ENCODE measurements at places on chromosomes 12 and 14.

GRCh38 chr12:53594897-53595615 lies 31.1 kb downstream of the ATF7 start:
- DNase-seq, result peak; percentile 83

- DNase-seq, result peak; percentile 77
These were observed 215.6 kb upstream of the DDHD1 start for GRCh38 chr14:53368711-53369201.

DNA sequence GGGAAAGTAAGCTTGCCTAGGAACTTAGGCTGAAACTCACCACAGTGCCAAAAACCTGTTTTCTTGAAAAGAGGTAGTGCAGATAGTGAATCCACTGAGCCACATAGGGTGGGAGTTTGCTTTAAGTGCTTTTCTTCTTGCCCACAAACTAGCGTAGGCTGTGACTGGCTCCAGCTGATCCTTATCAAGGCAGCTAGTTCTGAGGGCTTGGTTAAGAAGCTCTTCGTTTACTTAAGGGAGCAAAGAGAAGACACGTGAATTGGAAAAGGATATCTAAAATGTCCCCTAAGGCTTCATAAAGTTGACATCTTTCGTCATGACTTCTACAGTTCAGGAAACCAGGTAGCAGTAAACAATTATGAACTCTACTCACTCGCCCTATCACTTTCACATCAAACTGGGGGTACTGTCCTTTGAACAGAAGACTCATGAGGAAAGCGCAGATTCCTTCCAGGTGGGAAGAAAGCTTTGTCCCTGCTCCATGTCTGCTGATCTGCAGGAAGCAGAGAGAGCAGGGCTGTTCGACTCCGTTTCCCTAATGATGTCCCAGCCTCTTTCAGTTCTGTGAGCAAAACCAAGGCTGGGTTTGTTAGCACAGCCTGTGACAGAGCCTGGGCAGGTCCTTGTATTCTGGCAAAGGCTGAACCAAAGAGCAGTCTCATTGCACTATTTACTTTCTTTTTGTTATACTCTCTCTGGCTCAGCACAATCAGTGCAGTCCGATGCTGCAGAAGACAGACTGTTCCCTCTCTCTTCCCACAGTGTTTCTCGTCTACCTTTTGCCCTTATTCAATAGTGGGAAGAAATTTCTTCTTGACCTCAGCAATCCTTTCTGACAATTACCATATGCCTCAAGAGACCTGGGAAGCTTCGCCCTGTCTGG lies 93.5 kb upstream of the ETV6 start:
- no peak for DNase-seq

GRCh38 chr12:91958816-91959215 lies 186.8 kb downstream of the BTG1 start:
- no peak for DNase-seq

DNA sequence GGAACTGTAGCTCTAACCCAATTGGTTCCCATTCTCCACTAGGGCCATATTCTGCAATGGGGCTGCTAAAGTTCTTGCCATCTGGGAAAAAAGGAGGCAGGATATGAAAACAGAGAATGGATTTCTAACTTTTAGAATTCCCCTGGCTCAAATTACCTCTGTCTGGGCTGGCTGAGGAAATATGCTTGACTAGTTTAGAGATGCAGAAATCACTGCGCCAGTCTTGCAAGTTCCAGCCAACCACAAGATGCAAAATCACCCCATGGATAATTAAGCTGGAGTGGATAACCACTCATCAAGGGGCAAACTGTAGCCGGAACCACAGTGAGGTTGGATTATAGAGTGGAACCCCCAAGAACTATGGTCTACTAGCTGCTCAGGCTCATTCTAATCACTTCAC lies 126.3 kb downstream of the RALGAPA1 start:
- no peak for DNase-seq

DNA sequence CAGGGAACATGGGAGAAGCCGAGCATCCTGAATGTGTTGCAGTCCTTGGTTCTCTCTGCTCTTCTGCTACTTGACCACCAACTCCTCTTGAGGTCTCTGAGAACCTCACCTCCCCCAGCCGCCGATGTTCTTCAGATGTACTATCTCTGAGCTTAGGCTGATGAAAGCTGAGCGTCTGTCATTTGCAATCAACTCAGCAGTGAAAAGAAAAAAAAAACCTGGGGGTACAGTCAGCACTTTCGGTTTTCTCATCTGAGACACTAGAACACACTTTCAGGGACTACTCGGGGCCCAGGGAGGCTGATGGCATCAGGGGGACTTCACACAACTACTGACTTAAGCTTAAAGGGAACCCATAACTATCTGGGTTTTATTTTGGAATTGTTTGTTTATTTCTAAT lies 9.6 kb upstream of the FLVCR2 start:
- DNase-seq, result no peak

- DNase-seq, result no peak
These were observed 4.8 kb downstream of the FAM222A start for GRCh38 chr12:109718390-109718789.

DNA sequence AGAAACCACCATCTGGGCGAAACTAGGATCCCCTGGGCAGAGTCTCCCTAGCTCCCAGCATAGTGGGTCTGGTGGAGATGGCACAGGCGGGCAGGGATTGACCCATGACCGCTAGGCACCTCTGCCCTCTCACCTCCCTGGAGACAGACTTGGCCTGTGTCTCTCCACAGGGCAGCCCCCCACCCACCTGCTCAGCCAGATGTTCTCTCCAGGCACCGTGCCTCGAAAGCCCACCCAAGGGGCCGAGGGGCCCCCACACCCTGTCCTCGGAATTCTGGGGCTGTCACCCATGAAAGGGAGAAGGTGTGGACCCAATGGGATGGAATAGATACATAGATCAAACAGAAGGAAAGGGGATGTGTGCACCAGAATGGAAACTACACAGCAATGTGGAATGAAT lies 229.1 kb upstream of the RTL1 start:
- no peak for DNase-seq

DNA sequence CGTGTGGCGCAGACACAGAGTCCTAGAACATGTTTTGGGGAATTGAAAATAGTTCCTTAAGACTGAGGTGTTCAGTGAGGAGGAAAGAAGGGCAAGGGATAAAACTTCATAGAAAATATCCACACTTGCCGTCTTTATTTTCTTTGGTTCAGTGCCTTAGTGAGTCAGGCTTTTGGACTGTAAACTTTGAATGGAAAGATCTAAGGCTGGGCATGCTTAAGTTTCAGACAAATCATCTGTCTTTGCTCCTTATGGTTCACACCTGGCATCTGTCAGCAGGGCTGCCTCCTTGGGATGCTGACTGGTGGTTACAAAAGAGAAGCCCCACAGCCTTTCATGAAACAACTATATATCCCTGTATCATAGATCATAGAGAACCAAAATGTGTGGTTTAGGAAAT lies 136.3 kb upstream of the PRICKLE1 start:
- peak; percentile 64 for DNase-seq

- DNase-seq, result peak; percentile 57
These were observed at the start of gene NUDT14 for GRCh38 chr14:105180592-105181548. Gene NUDT14 (minus strand): TSS chr14:105181312. CDS start chr14:105181209, 103 bp downstream.

GRCh38 chr14:104247336-104248202 lies 109.2 kb downstream of the KIF26A start:
- no peak for DNase-seq

DNA sequence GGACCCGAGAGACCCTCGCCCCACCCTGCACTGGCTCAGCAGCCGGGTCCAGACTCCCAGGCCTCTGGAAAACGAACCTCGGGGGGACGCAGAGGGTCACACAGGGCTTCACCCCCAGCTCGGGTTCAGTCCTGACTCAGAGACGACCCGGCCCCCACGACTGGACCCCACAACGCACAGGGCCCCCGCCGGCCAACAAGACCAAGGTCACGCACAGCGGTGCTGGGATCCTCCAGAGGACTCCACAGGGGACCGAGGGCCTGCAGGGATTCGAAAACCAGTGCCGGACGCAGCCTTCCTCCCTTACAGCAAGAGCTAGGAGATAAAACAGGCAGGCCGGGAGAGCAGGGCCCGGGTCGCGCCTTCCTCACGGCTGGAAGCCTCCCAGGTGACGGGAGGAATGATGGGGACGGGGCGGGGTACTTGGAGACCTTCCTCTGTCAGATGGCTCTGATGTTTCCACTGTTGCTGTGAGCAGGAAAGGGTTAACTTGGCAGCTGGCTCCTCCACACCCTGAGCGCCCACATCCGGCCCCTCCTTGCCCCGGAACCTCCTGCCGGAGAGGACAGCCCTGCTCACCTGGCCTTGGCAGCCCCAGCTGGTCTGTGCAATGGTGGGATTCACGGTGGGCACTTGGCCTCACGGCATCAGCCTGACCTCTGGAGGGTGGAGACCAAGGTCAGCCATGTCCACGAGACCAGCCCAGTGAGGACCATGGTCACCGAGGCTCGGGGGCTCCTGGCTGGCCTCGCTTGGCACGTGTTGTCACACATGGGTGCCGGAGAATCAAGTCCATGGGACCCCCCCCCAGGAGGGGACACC lies 46.2 kb downstream of the GALNT9 start:
- DNase-seq, result no peak

GRCh38 chr12:128613837-128614590 lies 209.7 kb downstream of the SLC15A4 start:
- DNase-seq, result no peak
